ENCODE measurements at places on chromosomes 1 and 21.

GRCh38 chr1:167126317-167126716, 32.4 kb downstream of the STYXL2 start:
- DNase-seq, result no peak

DNA sequence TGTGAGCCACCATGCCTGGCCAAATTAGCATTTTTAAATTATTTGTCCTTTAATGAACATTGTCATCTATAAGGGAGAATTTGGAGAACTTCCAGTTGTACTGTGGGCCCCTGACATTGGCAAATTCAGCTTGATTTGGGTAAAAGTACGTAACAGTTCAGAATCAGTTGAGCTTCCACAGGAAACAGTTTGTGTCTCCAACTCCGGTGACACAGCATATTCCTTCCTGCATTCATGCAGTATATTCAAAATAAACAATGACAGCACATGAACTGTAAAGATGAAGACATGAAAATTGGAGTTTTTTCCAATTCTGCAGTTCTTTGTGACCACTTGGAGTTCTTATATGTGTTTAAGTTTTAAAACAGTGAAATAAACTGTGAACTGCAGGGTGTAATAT, 28.2 kb downstream of the RNF220 start:
- DNase-seq, result no peak

DNA sequence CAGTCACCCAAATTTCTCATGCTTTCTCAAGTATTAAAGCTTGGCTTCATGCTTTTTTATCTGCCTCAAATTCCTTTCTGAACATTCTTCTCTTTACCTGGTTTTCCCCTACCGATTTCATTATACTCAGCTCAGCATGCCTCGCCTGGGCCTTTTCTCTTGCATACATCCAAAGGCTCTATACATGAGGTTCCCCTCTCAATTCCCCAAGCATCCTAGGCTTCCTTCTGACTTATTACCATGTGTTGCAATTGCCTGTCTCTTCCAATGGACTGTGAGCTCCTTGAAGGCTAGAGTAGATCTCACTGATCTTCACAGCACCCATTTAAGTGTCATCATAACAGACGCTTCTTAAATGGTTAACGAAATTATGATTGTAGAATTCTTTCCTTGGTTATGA, 24.1 kb upstream of the CYP4A22 start:
- no peak for DNase-seq

- no peak for DNase-seq
These were observed 8.1 kb upstream of the ACKR1 start for GRCh38 chr1:159196543-159196942.

DNA sequence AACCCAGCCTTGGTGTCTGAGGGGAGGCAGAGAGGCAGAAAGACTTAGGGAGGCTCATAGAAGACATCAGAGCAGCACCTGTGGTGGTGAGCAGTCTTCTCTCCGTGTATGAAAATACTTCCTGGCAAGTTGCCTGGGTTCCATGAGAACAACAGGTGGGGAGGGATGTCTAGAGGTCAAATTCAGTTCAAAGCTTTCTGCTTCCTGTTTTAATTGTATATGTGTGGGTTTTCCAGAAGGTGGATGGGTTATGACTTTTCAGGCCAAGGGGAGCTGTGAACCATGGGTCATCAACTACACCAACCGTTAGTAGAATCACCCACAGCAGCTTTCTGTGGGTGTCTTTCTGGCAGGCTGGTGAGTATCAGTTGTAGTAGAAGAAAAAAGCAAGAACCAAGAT, 4.1 kb upstream of the FCRL2 start:
- DNase-seq, result no peak

GRCh38 chr1:1332031-1332755, 1.1 kb downstream of the TAS1R3 start:
- DNase-seq, result no peak

DNA sequence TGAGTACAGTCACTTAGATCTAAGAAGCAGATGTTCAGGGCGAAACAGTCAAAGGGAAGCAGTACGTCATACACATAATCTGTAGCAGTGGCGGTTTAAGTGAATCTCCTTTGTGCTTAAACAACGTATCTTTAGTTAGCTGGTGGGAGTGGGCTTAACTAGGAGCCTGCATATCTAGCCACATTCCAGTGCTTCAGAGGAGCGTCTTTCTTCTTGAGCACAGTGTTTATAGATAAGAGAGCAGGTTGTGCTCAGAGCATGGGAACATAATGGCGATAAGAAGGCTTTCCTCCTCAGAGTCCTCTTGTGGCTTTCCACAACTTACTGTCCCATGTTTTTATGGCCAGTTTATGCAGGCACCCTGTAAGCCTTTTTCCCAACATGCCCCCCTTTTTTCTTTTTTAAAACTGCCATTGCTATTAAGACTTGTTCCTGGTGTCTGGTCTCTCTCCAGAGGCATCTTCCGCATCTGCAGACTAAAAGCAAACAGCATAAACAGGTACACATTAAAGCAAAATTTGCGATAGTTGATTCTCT, 3.2 kb downstream of the DAP3 start:
- DNase-seq, result no peak

DNA sequence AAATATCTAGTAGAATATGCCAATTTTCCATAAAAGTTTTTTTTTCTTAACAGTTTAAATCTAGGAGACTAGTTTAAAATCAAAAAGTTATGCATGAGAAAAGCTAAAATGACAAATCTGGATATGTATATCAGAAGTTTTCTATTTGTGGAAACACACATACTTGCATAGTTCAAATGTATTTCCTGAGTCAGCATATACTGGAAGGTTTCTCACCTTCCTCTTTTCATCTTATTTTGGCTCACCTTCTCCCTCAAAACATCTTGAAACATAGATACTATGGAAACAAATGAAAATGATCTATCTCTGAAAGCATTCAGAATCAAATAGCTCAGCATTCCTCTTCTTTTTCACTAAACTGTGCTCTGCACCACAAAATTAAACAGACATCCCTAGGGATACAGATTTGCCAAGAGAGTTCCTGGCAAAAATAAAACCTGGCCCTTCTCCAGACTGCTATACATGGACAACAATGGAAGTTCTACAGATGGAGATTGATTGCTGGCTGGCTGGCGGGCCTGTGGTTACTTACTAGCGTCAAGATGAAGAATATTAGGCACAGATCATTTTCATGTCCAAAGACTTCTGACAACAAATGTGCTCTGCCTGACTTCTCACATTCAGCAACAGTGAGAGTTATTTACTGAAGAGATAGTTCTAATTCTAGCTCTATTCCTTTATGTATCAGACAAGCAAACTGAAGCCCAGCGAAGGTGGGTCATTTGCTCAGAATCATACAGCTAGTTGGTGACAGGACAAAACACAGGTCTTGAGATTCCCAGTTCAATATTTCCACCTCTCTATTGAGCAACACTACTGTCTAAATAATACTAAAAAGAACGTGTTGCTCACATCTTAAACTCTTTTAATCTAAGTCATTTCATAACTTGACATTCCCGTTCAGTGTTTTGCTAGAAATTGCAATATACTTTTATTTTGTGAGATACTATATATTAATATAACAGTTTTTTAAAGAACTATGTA, 26.6 kb downstream of the DIPK1A start:
- no peak for DNase-seq

- DNase-seq, result no peak
These were observed 17.1 kb upstream of the TMEM9 start for GRCh38 chr1:201171063-201172036.

DNA sequence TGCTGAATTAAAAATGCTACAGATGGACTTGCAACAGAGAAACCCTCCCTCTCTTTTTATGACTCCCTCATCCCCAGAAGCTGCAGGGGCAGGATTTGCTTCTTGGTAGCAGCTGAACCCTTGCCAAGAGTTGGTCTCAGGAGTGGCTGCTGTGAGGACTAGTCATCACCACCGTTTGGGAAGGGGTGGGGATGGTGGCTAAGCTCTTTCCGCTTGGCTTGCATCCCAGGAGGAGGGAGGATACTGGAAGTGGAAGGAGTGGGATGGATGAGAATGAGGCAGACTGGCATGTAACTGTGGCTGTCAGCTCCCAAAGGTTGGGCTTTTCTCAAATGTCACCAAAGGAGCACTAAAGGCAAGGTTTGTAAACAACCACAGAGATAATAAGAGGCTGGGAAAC, 50.8 kb upstream of the COL24A1 start:
- DNase-seq, result no peak

- DNase-seq, result no peak
These were observed 25.2 kb downstream of the MFAP2 start for GRCh38 chr1:16955186-16955585.

DNA sequence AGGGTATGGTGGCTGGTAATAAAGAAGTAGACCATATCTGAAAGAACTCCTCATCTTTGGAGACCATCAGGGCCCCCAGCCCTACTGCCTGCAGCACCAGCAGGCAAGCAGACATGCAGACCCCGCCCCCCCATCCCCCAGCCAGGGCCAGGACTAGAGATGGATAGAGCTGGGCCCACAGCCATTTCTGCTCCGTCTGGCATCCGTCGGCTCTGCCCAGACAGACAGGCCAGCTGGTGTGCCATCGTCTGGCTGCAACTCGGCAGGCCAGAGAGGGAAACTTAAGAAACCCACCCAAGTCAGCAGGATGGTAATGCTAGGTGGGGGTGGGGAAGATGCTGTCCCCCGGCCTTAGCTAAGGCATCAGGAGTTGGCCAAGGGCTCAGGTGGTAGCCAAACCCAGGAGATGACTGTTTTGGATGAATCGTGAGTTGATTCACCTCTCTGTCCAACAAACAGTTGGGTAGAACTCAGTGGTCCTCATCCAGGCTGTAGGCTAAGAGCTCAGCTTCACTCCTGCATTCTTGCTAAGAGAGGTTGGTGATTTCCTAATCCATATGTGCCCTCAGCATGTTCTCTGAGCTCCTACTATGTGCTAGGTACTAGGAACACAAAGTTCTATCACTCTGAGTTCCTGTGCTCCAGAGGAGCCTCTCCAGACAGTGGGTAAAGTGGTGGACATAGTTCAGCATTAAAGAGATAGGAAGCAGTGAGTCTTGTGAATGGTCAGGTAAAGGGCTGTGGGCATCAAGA, 23.2 kb upstream of the TMEM222 start:
- DNase-seq, result no peak

DNA sequence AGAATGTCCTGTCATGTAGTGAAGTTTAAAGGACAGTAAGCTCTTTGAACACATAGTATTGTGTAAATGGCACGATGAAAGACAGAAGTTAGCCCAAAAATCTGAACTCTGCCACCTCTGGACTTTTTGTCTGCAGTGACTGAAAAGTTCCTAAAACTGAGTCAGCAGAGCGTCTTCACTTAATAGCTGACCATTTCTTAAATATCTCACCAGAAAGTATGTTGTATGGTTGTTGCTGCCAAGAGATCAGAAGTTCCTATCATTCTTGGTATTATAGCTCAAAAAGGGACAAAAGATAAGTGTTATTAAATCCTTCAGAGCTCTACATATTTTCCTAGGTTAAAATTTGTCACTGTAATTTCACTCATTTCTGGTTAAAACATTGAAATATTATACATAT, 1003.0 kb downstream of the TTLL7 start:
- no peak for DNase-seq

DNA sequence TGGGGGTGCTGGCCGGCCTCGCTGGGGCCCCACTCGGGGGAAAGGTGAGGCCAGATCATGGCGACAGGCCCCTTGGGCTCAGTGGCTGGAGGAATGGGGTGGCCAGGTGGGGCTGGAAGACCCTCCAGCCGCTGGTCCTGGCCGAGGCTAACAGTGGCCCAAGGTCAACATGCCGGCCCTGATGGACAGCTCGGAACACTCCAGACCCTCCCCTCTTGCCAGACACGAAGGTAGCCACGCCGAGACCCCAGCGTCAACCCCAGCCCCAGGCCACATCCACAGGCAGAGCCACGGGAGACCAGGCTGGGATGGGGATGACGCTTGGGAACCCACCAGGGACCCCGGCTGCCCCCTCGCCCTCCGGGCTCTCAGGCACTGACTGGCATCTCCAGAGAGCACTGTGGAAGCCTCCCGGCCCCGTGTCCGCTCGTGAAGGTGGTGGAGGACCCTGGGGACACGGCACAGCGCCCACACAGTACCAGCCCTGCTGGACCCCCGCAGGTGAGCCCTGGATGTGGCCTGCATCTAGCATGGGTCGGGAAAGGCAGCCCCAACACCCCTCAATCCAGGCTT, 905 bp upstream of the C1QTNF12 start:
- no peak for DNase-seq

DNA sequence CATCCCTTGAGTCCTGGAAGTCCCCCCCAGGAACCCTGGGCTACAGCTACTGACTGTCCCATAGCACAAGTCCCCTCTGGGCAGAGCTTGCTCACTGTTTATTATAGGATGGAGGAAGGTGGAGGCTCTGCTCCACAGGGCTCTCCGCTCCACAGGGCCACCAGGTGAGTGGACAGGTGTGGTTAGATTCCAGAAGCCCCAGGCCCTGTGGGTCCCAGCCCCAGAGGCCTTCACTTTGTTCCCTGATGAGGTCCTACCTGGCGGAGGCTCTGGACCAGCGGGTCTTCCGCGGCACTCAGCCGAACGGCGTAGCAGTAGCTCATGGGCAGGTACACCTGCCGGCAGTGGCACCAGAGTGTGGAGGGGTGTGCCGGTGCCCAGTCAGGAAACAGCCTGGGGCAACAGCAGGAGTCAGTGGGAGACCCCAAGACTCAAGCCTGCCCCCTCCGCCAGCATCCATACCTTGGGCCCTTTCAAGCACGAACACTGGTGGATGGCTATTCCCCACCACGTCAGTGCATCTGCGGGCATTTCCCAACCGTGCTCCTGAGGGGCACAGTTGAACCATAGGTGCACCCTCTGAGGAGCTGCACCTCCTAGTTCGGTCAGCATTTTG, 12.3 kb downstream of the LSS start:
- no peak for DNase-seq

DNA sequence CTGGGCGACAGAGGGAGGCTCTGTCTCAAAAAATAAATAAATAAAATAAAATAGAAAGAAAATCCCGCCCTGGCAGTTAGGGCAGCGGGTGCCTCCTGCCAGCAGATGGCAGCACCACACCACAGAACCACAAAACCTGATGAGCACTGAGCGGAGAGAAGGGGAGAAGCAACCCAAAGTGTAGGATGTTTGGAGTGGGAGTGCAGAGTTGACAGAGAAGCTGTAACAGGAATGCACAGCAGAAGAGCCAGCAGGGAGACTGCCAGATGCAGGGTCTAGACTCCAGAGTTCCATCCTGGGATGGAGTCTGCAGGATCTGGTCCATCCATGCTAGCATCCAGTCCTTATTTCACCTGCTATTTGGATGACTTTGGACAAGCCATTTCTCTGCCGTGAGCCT, 29.7 kb upstream of the KIRREL1 start:
- no peak for DNase-seq

- no peak for DNase-seq
These were observed 2.3 kb downstream of the CHD5 start for GRCh38 chr1:6177681-6178380.

- no peak for DNase-seq
These were observed 868 bp downstream of the PPP1R12B start for GRCh38 chr1:202349206-202349928.

Measured in cortex of kidney (tissue), 1 donor.